T-helper 2 cell treated with Interferon-gamma antibody and Interleukin-4, amounts not matched to agents 5 μg/mL and 100 μg/mL, for 36 hours (primary cell): ENCODE measurements at places on chromosomes 1 and 21.
A peak's percentile ranks its signal among the peaks of the same experiment; 100 is the strongest.

GRCh38 chr1:117628343-117628742 lies 22.5 kb downstream of the TENT5C start:
- DNase-seq = no peak

DNA sequence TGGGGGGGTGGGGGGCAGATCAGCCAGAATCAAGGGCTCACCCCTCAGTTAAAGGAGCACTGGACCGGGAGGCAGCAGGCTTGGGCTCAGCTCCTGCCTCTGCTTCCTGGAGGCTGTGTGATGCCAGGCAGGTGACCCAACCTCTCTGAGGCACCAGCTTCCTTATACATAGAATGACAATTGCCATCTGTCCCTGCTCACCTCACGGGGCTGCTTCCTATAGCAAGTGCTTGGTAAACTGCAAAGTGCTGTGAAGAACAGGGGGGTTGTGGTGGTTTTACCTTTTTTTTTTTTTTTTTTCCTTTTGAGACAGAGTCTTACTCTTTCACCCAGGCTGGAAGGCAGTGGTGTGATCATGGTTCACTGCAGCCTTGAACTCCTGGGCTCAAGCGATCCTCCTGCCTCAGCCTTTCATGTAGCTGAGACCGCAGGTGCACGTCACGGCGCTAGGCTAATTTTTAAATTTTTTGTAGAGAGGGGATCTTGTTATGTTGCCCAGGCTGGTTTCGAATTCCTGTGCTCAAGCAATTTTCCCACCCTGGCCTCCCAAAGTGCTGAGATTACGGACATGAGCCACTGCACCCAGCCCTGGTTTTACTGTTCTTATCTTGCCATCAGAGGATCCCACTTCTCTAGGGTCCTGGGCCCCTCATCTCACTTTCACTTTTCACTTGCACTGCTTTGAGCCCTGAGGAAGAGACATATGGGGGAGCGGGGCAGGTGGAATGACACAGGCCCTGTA lies 11.6 kb downstream of the KCNQ4 start:
- DNase-seq = no peak

GRCh38 chr1:233086961-233087881 lies 136.8 kb downstream of the NTPCR start:
- no peak for DNase-seq

DNA sequence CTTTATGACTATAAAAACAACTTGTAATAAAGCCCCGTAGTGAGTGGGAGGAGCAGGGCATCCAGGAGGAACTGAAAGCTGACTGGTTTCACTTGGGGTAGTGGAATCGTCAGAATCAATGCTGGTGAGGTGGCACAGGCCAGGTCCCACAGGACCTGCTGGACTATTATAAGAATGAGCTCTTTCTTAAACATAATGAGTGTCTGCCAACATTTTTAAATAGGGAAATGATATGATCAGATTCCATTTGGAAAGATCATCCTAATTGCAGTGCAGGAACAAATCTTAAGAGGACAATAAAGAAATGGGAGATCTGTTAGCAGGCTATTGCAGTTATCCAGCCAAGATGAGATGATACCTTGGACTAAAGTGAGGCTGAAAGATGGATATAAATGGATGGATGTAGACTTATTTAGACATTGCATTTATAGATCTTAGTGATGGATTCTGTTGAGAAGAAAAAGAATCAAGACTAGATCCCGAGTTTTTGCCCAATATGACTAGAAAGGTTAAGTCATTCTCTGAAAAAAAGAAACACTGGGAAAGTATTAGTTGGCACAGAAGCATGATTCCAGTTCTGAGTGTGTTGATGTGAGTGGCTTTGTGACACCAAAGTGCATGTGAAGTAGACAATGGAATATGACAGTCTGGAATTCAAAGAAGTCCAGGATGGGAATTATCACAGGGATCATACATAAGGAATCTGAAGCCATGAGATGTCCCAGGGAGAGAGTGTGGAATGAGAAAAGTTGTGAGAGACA lies 153.3 kb upstream of the SGIP1 start:
- peak; percentile 12 for DNase-seq

- DNase-seq = no peak
Observed at GRCh38 chr1:184027826-184028695, 9.5 kb downstream of the COLGALT2 start.

- no peak for DNase-seq
Observed at GRCh38 chr1:48916130-48917069, 139.7 kb upstream of the BEND5 start.

GRCh38 chr1:81129366-81129765 lies 671.4 kb upstream of the ADGRL2 start:
- no peak for DNase-seq

DNA sequence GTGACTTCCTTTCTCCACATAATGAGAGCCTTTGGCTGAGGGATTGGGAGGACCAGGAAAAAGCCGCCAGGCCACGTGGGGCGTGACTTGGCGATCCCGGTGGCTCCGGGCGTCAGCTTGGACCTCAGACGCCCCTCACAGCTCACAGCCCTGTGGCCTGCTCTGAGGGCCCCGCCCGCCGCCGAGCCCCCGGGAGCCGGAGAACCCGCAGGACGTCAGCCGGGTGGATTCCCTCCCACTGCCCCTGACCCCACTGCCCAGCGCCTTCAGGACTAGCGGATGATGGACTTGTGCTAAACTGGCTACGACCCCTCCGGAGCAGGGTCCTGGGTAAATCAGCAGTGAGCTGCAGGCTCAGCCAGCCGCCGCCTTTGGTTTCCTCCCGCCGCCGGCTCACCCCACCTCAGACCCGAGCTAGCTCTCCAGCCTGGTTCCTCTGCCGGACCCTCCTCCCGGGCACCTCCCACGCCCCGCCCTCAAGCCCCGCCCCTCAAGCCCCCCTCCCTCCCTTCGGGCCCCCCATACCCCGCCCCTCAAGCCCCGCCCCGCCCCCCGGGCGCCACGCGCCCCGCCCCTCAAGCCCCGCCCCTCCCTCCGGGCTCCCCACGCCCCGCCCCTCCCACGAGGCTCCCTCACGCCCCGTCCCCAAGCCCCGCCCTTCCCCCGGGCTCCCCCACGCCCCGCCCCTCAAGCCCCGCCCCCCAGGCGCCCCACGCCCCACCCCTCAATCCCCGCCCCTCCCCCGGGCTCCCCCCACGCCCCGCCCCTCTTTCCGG lies 10.0 kb upstream of the FAAP20 start:
- peak; percentile 43 for DNase-seq

DNA sequence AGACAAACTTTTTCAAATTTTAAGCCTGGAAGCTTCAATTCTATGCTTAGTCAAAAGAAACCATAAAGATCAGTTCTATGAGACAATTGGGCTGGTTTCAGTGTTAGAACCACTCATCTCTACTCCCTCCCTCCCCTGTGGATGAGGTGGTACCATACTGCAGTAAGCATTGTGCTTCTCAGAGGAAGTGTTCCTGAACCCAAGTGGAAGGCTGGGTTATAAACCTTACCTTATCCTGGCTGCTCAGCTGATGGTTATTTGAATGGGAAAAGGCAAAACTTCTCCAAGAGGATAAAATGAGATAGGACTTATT lies 34.1 kb upstream of the RGL1 start:
- DNase-seq = no peak

- DNase-seq = no peak
Observed at GRCh38 chr1:52436817-52437216, 32.4 kb downstream of the PRPF38A start.

GRCh38 chr1:113899111-113899510 lies 5.5 kb downstream of the AP4B1 start:
- no peak for DNase-seq

DNA sequence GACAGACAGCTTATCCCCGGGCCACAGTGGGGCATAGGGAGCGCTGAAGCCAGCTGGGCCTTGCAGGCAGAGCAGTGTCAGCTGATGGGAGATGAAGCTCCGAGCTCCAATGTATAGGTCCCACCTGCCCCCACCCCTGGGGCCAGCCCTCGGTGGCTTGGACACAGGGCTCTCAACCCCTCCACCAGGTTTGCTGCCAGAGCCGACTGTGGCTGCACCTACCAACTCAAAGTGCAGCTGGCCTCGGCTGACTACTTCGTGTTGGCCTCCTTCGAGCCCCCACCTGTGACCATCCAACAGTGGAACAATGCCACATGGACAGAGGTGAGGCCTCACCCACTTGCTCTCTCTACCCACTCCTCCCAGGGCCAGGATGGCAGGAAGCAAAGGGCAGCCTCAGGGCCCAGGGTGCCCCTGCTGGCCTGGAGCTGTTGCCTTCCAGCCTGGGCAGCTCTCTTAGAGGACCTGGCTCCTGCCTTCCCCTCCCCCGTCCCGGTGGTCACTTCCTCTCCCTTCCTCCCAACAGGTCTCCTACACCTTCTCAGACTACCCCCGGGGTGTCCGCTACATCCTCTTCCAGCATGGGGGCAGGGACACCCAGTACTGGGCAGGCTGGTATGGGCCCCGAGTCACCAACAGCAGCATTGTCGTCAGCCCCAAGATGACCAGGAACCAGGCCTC lies 7.7 kb downstream of the MAD2L2 start:
- no peak for DNase-seq

- DNase-seq = no peak
Observed at GRCh38 chr1:78843546-78843945, 163.0 kb downstream of the ADGRL4 start.

GRCh38 chr1:184416481-184416880 lies 29.7 kb downstream of the C1orf21 start:
- no peak for DNase-seq

GRCh38 chr1:157279138-157279801 lies 141.1 kb upstream of the ETV3 start:
- DNase-seq = no peak

DNA sequence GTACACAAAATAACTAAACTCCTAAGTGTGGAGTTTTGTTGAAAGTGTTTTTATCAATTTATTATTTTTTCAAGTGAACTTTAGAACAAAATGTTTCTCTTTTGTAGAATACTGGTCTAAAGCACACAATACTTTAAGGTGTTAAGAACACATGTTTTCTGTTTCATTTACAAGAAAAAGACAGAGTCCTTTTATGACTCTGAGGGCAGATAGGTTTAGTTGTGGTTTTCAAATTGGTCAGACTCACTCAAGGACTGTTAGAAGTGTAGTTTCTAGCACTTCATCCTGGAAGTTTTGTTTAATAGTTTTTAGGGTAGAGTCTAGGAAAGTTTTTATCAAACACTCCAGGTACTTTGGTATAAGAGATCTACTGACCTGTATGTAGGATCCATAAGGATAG lies 376.5 kb downstream of the LRRIQ3 start:
- DNase-seq = no peak

- DNase-seq = no peak
Observed at GRCh38 chr1:27476237-27476636, 13.7 kb downstream of the WASF2 start.

GRCh38 chr1:46333300-46334029 lies 7.1 kb upstream of the NSUN4 start:
- DNase-seq = no peak

DNA sequence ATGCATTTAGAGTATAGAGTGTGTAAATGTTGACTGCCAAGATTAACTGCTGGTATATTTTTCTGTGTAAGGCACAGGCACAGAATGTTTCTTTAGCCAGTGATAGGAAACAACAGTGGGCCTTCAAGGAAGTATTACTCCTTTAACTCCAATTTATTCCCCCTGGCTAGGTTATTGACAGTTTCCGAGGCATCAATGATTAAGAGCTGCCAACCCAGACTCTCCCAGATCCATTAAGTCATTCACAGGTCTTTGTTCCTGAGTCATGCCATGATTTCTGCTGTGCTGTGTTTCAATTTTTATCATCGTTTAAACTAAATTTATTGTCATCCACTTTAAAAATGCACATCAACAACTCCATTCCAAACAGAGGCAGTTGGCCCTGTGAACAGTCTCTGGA lies 9.2 kb downstream of the ZNF648 start:
- DNase-seq = no peak

- no peak for DNase-seq
Observed at GRCh38 chr1:3659093-3659492, 6.8 kb downstream of the TP73 start.

DNA sequence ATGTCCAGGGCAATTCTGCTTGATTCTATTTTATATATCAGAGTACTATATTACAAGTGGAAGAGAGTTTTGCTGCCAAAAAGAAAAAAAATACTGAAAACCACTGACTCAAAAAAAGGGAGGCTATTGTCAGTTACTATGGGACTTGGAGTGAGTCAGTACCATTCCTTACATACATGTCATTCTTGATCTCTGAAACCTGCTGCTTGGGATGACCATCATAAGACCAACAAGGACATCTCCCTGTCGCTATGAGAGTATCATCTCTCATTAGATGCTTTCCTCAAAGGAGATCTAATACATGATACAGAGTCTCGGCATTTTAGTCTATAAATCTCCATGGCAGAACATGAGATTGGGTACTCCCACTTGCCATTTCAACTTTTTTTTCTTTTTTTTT lies 11.8 kb upstream of the INPP5B start:
- no peak for DNase-seq

DNA sequence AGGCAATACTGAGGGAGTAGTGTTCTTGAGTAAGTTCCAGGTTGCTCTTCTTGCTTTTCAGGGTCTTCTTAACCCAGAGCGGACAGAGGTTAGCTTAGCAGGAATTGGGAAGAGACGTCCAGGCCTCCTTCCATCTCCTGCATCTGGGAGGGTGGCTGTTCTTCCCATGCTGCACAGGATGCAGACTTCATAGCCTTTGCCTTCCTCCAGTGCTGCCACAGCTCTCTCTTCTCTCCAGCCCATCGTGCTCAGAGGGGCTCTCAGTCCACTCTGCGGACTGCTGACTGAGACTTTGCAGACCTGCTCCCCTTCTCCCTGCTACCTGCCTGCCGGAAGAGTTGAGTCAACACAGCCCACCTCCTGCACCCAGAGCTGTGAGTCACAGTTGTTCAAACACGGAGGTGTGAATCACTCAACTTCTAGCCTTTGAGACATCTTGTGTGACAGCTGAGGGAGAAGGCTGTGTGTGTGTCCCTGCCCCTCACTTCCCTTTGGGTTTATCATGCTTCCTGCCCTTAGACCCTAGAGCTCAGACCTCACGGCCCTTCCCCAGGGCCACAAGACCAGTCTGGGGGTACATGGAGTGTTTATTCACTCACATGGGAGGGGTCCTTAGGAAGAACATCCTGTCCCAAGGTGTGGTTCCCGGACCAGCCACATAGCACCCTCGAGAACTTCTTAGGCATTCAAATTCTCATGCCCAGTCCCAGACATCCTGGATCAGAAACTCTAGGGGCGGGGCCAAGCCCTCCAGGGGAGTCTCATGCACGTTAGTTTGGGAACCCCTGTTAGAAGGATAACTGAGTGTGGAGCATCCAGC lies 158.3 kb upstream of the CACNA1E start:
- peak; percentile 34 for DNase-seq

DNA sequence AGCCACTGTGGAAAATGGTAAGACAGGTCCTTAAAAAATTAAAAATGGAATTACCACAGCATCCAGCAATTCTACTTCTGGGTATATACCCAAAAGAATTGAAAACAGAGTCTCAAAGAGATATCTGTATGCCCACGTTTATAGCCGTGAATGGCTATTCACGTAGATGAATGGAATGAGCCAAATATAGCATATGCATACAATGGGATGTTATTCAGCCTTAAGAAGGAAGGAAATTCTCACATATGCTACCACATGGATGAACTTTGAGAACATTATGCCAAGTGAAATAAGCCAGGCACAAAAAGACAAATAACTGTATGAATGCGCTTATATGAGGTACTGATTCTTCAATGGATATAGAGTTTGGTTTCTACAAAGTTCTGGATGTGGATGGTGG lies 134.5 kb upstream of the KCNE2 start:
- no peak for DNase-seq
